ENCODE measurements at places on chromosomes 4 and X.

- DNase-seq = no peak
These were observed 269.6 kb downstream of the DKK2 start for GRCh38 chr4:106766519-106766918.

- no peak for DNase-seq
These were observed 89.6 kb upstream of the MTM1 start for GRCh38 chrX:150478496-150479492.

DNA sequence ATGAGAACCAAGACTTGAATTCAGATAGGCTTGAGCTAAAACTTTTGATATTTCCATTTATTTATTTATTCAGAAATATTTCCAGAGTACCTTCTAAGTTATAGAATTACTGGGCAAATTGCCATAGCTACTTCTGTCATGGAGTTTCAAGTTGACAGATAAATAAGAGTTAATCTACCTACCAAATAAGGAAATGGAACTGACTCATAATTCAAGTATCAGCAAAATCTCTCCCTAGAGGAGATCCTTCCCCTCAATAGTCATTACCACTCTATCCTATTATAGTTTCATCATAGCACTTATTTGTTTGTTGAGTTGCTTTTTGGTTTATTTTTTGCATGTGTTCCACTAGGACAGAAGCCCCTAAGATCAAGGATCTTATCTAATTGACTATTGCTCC lies 48.8 kb upstream of the CCSER1 start:
- DNase-seq = no peak

DNA sequence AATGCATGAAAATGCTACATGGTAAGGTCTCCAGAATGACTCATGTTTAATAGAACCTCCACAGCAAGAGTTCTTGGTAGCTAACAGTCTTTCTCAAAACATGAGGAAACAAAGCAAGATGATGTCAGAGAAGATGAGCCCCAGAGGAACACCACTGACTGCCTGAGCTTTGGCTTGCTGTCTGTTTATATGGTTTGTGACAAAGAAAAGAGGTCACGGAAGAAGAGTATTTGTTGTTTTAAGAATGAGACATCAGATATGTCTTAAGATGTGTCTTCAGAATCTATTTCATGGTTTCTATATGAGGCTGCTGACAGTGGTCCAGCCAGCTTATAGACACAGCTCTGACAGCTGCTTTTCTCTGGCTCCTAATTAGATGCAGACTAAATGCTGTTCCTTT lies 18.8 kb upstream of the AREG start:
- no peak for DNase-seq

GRCh38 chr4:24888475-24889344 lies 24.1 kb downstream of the CCDC149 start:
- DNase-seq = no peak

- no peak for DNase-seq
These were observed 606.0 kb downstream of the CCSER1 start for GRCh38 chr4:90733211-90733610.

GRCh38 chrX:67961516-67961915 lies 417.7 kb downstream of the AR start:
- DNase-seq = no peak

- DNase-seq = no peak
These were observed 23.5 kb downstream of the TLR10 start for GRCh38 chr4:38759113-38759789.

DNA sequence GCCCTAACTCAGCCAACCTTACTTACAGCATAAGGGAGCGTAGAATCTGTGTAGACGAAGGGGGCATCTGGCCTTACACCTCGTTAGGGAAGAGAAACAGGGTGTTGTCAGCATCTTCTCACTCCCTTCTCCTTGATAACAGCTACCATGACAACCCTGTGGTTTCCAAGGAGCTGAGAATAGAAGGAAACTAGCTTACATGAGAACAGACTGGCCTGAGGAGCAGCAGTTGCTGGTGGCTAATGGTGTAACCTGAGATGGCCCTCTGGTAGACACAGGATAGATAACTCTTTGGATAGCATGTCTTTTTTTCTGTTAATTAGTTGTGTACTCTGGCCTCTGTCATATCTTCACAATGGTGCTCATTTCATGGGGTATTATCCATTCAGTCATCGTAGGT lies 14.6 kb downstream of the PLP1 start:
- no peak for DNase-seq

All from GM12891 (cell line).